Adrenal gland (tissue), 19 donors: ENCODE measurements at places on chromosomes 13 and 19. TPM values are rescaled to one million over a fixed set of nuclear protein-coding genes. Genes with fewer than 3 reads are reported as not detected.

- no peaks in the 10 kb centered on the region for H3K36me3 ChIP-seq
- DNase-seq = no peak
- no peaks in the 10 kb centered on the region for H3K27me3 ChIP-seq
- no peaks in the 10 kb centered on the region for H3K4me1 ChIP-seq
- no peak overlapping the region for H3K4me3 ChIP-seq
Observed at GRCh38 chr13:78169386-78169785, 250.8 kb upstream of the EDNRB start.

DNA sequence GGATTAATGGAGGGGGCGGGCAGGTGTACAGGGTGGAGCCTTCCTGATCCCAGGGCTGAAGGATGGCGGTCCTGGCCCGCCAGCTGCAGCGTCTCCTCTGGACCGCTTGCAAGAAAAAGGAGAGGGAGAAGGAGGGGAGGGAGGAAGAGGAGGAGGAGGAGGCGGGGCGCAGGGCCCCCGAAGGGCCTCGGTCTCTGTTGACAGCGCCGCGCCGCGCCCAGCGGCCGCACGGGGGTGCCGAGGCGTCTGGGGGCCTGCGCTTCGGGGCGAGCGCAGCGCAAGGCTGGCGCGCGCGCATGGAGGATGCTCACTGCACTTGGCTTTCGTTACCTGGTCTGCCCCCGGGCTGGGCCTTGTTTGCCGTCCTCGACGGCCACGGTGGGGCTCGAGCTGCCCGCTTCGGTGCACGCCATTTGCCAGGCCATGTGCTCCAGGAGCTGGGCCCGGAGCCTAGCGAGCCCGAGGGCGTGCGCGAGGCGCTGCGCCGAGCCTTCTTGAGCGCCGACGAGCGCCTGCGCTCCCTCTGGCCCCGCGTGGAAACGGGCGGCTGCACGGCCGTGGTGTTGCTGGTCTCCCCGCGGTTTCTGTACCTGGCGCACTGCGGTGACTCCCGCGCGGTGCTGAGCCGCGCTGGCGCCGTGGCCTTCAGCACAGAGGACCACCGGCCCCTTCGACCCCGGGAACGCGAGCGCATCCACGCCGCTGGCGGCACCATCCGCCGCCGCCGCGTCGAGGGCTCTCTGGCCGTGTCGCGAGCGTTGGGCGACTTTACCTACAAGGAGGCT is at the start of gene PPM1N:
Gene PPM1N, plus strand, starts transcription at position 33 of the 785 bp plus-strand sequence. Its CDS starts 30 bp downstream, at position 63.
- H3K4me3 ChIP-seq = no peak within 1 kb of the TSS
- H3K27ac ChIP-seq = no peak within 1 kb of the TSS
- no peak for DNase-seq
- H3K4me1 ChIP-seq = peaks cover 19% of the 10 kb centered on the region
- H3K27me3 ChIP-seq = no peaks in the 10 kb centered on the region
- no peaks in the 10 kb centered on the region for H3K36me3 ChIP-seq

- H3K27ac ChIP-seq = no peak overlapping the region
- no peak for DNase-seq
- H3K4me1 ChIP-seq = no peaks in the 10 kb centered on the region
- H3K4me3 ChIP-seq = no peak overlapping the region
- H3K27me3 ChIP-seq = no peaks in the 10 kb centered on the region
Observed at GRCh38 chr19:37931881-37932655, 25.1 kb downstream of the SIPA1L3 start.

The NLRP5 gene
- not detected for total RNA-seq

The TBXA2R gene
- 10.8 TPM for total RNA-seq
